ENCODE measurements at places on chromosomes 3 and 15.

GRCh38 chr3:170320461-170321121, 36.9 kb upstream of the SKIL start:
- DNase-seq: no peak

DNA sequence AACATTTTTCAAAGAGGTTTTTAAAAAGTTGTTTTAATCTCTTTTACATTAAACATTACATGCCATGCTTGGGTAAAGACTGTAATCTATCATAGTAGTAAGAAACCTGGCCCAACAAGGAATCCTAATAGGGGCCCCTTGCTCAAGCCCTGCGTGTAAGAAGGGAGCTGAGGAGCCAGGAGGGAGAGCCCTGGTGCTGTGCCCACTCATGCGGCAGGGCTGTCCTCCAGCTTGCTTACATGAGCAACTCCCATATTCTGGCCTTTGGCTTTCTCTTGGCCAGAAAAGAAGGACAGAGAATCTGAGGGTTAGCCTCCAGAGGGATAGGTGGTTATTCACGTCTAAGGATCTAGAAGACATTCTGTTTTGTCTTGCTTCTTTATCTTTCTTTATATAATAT, 49.8 kb downstream of the KBTBD12 start:
- DNase-seq: no peak

DNA sequence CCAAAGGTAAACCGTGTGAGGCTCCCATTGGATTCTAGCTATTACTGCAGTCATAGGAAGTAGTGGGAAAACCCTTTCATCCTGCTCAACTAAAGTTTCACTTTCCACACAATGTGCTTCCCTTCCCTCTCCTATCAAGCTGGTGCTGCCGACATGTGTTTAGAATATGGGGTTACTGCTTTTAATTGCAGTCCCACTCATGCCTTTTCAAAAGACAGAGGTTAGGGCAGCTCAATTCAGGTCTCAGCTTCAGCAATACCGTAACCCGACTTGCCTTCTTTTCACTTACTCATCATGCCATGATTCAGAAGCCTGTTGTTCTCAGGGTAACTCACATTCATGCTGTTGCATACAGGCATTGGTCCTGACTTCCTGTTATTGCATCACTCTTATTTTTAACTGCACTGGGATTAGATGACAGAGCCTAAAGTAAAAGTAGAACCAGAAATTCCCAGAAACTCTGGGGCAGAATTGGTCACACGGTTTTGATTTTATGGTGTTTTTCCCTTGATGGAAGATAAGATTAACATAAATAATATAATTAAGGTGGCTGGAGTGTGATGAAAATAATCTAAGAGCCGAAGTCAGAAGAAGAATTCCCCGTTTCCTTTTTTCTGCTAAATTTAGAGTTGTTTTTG, 45.7 kb downstream of the C2CD4B start:
- DNase-seq: peak; percentile 95

DNA sequence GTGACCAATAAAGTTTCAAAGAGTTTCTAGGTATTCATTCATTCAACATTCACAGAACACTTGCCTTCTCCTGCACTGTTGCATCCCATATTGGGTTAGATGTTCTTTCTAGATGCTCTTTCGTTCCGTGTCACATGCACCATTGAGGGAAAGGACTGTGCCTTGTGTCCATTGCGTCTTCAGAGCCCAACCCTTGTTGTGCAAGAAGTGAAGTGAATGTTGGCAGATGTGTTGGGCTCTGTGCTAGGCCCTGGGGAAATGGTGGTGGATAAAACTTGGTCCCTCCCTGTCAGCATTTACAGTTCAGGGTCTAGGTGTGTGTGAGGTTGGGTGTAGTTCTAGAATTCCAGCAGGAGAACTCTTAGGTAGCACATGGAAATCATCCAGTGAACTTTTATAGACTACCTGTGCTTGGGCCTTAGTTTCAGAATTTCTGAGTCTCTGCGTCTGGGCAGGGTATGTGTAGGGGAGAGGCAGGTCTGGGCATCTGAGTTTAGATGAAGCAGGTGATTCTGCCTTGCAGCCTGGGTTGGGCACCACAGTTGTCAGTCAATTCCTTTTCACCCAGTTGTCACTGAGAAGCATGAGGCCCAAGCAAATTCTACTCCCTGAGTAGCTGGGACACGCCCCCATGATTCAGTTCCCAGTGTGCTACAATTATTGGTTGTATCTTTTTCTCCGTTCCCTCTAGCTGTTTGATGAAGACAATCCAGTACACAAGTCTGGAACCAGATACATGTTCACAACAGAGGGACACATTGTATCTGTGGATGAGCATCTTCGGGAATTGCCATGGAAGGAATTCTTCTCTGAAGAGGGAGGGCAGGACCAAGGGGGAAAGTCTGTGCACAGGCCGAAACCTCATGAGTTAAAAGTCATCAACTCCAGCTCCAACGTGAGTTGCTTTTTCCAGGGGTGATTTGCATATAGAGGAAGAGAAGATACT, 25.4 kb downstream of the EDEM1 start:
- no peak for DNase-seq

DNA sequence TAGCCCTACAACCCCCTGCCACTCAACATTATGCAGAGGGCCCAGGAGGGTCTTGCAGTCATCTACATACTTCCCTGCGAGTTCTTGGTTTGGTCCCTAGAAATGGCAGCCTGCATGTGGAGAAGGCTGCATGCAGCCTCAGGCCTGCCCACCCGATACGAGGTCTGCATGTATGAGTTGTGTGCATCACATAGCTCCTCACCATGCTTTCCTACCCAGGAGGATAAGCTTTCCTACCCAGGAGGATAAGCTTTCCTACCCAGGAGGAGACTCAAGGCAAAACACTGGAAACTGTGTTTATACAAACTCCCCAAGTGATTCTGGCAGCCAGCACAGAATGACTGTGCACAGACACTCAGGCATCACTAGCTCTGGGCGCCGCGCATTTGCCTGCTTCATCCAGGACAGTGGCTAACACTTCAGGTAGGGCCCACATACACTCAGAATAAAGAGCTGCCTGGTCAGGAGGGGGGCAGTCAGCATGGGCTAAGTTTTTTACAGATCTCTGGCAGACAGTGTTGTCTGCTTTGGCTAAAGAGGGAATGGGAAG, 187.7 kb downstream of the THSD4 start:
- DNase-seq: peak; percentile 27

GRCh38 chr3:119858957-119859356, 77.1 kb downstream of the NR1I2 start:
- no peak for DNase-seq

GRCh38 chr15:87653646-87654045, 602.9 kb downstream of the NTRK3 start:
- DNase-seq: no peak

GRCh38 chr15:66019826-66020398, 150.6 kb downstream of the RAB11A start:
- no peak for DNase-seq

DNA sequence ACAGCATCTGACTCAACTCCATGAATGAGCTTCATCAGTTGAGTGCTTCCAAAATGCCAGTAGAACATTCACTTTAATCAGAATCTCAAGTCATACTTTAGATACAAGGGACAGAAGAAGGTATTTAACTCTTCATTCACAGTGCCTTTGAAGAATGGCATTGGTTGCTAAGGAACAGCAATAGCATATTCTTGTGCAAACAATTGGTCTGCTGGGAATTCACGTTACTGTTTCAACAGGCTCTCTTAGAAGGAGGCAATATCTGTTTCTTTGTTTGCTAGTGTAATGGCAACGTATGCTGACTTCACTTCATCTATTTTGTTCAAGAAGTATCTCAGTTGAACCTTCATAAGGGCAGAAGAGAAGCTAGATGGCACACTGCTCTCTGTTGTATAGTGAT, 113.9 kb downstream of the TMEM108 start:
- no peak for DNase-seq

- peak; percentile 91 for DNase-seq
Measured at GRCh38 chr15:98442379-98442833, 205.9 kb upstream of the IGF1R start.

DNA sequence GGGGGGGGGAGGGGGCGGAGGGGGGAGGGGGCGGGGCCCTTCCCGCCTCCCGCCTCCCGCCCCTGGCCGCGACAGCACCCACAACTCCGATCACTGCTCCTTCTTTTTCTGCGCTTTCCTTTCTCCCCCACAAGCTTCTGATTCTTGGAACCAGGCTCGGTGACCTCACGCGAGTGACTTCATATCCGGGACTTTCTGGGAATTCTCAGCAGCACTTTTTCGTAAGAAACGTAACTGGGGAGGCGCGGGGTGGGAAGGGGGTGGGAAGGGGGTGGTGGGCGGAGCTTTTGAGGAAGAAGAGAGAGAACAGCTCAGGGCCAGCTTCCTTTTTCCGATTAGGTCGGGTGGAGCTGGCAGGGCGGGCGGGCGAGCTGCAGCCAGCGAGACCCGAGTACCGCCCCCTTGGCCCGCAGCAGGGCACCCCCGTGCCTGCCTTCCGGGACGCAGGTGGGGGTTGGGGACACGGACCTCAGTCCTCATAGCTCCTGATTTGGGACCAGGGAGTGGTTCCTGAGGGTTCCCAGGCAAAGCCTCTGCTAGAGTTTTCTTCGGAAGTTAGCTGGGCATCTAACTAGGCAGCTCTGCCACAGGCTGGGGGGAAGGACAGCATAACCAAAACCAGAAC, 14.6 kb downstream of the XIRP1 start:
- DNase-seq: peak; percentile 96

GRCh38 chr3:53545310-53545995, 51.0 kb downstream of the CACNA1D start:
- no peak for DNase-seq

DNA sequence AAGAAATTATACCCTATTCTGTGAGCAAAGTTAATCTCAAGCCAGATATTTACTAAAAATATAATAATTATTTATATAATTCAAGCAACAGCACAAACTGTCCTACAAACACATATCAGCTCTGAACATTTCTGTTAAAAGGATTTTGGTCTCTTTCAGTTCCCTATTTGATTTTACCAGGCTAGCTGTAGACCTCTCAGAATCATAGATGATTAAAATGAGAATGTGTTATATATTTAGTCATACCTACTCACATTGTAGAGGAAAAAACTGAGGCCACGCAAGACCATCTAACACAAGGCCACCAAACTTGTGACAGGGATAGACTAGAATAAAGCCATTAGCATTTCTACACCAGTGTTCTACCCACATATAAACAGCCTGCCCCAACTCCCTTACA, 28.5 kb downstream of the ACKR4 start:
- DNase-seq: no peak

GRCh38 chr3:16190704-16191103, 16.2 kb downstream of the GALNT15 start:
- DNase-seq: no peak

- DNase-seq: peak; percentile 58
Measured at GRCh38 chr15:90530250-90531051, 728 bp downstream of the CRTC3 start.

DNA sequence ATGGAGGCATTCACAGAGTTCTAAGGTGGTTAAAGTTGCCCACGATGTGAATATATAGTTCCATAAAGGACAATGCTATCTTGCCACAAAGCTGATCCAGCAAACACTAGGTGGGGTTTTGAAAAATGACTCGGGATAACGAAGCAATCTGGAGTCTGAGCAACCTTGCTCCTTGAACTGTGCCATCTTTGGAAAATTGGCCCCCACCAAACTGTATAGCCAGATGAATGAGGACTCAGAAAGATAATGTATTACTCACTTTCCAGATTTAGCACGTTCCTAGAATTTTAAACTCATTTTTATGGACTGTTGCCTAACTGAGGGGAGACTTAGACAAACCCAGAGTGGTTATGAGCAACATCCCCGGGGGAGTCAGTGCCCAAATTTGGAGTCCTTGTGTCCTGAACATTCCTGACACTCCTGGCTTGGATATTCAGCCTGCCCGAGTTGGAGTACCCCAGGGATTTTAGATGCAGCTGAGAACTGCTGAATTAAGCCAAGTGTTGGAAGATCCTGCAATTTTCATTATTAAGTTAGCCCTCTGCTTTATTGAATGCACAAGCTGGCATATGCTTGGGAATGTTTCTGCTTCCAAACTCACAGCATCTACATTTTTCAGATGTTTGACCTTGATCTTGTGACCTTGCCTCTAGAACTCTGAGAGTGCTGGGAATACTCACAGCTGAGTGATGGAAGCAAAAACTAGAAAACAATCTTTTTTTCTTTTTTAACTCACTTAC, 8.8 kb upstream of the MAGI1 start:
- DNase-seq: peak; percentile 97

DNA sequence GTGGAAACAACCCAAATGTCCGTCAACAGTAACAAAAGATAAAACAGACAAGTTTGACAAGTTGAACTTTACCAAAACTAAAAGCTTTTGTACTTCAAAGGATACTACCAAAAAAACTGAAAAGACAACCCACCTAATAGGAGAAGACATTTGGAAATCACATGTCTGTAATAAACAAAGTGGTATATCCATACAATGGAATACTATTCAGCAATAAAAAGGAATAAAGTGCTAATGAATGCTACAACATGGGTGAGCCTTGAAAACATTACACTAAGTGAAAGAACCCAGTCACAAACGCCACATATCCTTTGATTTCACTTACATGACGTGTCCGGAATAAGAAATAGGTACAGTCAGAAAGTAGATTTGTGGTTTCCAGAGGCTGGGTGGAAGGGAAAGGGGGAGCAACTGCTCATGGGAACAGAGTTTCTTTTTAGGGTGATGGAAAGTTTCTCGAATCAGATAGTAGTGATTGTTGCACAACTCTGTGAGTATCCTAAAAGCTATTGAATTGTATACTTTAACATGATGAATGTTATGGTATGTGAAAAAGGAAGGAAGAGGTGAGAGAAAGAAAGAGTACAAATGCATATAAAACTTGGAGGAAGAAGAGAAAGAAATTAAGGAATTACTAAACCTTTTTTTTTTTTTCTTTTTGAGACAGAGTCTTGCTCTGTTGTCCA, 72.7 kb upstream of the ABHD2 start:
- no peak for DNase-seq

DNA sequence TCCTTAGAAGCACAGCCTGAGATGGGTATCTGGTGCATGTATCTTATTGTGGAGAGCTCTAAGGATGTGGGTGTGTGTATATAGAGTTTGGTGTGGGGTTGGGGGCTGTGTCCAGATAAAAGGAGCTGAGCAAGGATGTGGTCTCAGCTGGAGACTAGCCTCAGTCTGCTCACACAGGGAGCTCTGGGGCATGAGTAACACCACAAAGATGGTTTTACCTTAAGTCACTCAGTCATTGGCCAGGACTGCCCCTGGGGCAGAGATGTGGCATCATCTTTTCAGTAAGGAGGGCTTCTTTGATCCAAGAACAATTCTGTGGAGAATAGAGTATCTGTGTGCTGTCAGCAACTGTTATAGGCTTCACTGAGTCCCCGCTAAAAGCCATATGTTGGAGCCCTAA, 163.4 kb upstream of the NUDT16 start:
- DNase-seq: peak; percentile 68

Data from EH (cell line).